HFFc6 (cell line): ENCODE measurements at places on chromosomes 16 and 17.
A peak's percentile ranks its signal among the peaks of the same experiment; 100 is the strongest.

DNA sequence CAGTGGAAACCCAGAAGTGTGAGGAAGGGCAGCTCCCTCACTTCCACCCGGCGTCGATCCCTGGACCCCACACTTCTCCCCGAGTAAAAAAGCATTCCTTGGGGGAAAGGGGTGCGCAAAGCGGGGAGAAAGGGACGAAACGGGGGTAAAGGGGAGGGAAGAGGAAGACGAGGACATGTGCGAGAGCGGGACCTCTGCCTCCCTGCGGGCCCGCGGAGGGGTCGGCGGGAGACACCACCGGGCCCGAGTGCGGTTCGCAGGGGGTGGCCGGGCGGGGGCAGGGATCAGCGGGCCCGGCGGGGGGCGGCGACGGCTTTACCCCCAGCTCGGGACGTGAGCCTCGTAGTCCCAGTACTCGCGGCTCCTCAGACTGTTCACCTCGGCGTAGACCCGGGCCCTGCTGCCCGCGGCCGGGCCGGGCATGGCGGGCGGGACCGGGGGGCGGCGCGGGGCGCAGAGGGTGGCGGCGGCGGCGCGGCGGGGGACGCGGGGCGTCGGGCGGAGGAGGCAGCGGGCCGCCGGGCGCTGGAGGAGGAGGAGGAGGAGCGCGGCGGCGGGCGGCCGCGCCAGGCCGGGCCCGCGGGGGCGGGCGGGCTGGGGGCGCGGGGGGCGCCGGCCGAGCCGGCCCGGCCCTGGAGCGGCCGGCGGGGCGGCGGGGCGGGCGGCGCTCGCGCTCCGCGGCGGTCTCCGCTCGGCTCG lies 443 bp downstream of the CSNK2A2 start:
- DNase-seq, result no peak

GRCh38 chr17:62057696-62058095 lies 7.4 kb downstream of the MED13 start:
- no peak for DNase-seq

DNA sequence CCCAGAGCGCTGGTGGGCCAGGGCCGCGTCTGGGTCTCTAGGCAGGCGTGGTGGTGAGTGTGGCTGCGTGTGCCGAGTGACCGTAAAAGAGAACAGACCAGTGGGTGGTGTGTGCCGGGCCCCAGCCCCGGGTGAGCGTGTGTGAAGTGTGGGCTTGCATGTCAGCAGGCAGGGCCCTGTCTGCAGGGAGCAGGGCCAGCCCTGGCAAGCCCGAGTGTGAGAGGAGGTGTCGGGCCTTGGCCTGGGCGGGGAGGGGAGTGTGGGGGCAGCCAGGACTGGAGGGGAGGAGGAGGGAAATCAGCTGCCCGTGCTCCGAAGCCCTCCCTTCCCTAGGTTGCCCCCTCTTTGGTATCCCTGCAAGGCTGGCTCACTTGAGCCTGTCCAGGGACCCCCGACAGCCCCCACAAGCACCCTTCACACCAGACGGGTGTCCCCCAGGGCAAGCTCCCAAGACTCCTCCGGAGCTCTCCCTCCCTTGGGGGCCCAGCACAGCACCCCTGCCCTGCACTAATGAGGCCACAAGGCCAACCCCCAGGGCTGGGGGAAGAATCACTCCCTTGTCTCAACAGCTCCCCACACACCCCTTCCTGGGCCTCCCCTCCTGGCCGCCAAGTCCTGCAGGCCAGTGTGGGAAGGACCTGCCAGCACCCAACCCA lies 1.9 kb downstream of the USH1G start:
- no peak for DNase-seq

GRCh38 chr16:6105115-6105514 lies 1007.5 kb upstream of the EEF2KMT start:
- peak; percentile 41 for DNase-seq

DNA sequence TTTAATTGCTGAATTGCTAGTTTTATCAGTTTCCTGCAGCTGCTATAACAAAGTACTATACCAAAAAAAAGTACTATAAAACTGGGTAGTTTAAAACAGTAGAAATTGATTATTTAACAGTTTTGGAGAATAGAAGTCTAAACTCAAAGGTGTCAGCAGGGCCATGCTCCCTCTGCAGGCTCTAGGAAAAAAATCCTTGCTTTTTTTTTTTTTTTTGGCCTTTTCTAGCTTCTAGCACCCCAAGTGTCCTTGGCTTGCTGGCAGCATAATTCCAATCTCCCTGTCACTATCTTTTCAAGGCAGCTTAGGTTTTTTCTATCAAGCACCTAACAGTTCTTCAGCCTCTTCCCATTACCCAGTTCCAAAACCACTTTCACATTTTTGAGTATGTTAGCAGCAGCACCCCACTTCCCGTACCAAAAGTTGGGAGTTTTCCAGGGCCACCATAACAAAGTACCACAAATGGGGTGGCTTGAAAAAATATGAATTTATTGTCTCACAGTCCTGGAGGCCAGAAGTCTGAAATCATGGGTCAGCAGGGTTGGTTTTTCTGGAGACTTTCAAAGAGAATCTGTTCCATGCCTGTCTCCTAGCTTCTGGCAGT lies 37.4 kb downstream of the BPTF start:
- DNase-seq, result no peak

GRCh38 chr17:14935139-14935841 lies 329.8 kb downstream of the PMP22 start:
- DNase-seq, result no peak

DNA sequence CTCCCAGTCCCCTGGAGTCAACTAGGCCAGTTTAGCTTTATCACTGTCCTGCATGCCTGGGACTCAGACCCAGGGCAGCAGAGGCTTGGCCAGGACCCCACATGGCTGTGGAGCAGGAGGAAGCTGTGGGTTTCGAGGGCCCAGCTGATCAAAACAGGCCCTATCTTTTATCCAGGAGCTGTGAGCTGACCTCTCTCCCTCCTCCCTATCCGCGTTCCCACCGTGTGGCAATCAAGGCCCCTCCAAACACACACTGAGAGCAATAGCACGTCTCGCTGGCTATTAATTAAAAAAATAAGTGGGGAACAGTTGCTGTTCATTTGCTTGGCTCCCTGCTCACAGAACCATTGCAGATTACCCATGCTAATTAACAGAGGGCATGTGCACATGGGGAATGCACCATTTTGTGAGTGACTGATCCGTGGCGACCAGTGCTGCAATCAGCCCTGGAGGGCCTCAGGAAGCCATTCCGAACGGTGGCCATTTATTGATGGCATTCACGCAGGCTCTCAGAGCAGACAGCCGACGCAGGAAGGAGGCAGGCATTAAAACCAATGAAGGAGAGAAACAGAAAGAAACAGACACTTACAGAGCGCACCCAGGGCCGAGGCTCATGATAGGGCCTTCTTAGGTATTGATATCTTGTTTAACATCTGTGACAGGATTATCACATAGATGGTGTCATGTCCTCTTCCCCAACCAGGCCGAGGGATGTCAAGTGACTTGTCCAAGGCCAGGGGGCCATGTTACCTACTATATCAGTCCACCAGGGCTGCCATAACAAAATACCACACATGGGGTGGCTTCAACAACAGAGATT lies 157.1 kb downstream of the KATNIP start:
- no peak for DNase-seq

- DNase-seq, result no peak
Observed at GRCh38 chr17:44529864-44530263, 26.7 kb upstream of the GPATCH8 start.

DNA sequence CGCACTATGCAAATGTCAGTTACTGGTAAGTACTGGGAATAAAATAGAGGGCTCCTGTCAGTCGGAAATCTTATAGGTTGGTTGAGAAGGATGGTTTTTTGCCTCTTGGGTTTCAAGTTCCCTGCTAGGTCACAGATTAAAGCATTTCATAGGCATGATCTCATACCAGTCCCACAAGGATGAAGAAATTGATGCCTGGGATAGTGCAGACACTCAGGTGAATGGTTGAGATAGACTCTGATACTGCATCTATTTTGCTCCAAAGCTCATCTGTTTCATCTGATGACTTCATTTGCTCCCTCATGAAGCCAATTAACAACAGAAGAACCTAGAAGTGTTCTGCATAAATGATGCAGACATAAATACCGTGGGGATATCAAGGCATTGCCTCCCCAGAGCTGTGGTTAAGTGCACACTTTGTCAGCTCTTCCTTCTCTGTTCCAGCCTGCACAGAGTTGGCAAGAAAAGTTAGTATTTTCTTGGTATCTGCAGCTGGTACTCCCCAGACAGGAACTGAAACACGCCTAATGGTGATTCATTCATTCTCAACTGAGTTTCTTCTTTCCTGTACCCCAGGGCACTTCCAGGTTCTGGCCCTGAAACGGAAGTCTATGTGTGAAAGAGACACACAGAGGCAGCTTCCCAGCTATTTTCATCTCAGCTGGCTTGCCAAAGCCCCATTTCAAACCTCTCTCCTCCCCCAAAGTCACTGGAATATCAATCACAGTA lies 418.3 kb upstream of the SALL1 start:
- peak; percentile 27 for DNase-seq

DNA sequence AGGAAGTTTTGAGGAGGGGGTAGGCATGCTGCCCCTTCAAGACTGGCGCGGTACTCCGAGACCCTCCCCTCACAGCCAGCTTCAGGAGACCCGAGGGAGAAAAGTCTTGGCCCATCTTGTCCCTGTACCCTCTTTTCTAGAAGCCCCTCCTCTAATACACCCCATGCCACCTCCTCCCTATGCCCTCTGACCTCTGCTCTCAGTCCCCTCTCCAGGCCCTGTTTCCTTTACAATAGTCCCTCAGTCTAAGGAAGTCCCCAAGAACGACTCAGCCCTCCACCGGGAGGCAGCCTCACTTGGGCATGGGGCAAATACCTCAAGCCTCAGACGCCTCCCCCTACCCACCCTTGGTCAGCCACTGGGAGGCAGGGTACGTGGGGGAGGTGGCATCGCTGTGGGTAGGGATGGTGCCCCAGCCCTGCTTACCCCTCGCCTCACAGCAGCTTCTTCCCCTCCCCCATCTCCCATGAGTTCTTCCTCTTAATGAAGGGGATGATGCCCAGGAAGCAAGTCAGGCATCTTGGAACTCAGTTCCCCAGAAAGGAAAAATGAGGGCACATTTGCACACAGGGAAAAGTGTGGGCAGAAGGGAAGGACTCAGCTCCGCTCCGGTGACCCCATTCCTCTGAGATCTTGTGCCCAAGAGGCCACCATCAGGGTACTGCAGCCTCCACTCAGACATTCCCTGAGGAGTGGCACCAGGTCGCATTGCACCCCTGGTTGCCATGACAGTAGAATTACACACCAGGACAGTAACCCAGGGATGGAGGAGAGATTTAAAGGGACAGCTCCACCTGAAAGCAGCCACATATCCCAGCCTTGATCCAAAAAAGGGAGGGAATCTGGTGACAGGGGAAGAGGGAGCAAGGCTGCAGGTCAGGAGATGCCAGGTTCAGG lies 6.2 kb downstream of the MPP2 start:
- DNase-seq, result no peak
